ENCODE measurements at places on chromosomes 13 and 19. TPM values are rescaled to one million over a fixed set of nuclear protein-coding genes. Genes with fewer than 3 reads are reported as not detected.

DNA sequence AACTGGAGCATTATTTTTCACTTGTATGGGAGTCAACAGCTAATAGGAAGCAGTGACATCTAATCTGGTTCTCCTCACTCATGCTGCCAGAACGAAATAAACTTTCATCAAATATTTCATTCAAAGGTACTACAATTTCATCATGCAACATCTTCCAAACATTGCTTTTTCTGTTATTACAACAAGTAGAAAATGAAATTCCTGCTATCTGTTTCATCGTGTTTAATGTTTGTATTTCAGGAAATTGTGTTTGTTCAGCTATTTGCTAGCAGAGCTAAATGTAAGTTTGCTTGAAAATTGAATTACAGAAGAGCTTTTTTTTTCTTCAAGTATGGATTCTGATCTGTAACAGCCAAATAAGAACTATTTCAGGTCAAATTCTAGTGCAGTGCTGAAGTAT lies 90.1 kb downstream of the SLITRK6 start:
- no peak for DNase-seq
- H3K4me1 ChIP-seq = no peaks in the 10 kb centered on the region
- H3K27me3 ChIP-seq = no peaks in the 10 kb centered on the region
- no peak overlapping the region for H3K27ac ChIP-seq
- H3K36me3 ChIP-seq = no peaks in the 10 kb centered on the region

DNA sequence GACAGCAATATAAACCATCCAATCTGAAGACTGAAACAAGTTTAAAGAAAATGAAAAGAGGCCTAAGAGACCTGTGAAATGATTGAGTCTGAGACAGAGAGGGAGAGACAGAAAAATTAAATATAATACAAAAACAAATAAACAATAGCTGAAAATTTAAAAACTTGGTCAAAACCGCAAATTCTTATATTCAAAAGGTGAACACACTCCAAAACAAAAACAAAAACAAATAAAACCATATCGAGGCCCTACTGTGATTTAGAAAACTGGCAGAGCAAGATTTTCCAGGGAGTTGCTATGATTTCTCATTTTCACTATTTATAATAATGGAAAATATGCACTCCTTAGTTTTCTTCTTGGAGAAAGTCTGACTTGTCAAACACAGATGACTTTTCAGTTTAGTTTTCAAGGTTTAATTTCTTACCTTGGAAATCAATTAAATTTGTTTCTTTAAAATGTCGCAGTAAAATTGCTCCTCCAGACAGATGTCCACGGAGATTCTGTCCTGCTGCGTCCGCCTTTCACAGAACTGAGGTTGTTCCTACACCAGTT lies 1420.3 kb downstream of the UQCRFS1 start:
- H3K27me3 ChIP-seq = no peaks in the 10 kb centered on the region
- H3K36me3 ChIP-seq = peaks cover under 1% of the 10 kb centered on the region
- no peak for DNase-seq
- H3K4me1 ChIP-seq = peaks cover 26% of the 10 kb centered on the region
- H3K27ac ChIP-seq = peak overlapping the region; percentile 90
- peak overlapping the region; percentile 83 for H3K4me3 ChIP-seq

DNA sequence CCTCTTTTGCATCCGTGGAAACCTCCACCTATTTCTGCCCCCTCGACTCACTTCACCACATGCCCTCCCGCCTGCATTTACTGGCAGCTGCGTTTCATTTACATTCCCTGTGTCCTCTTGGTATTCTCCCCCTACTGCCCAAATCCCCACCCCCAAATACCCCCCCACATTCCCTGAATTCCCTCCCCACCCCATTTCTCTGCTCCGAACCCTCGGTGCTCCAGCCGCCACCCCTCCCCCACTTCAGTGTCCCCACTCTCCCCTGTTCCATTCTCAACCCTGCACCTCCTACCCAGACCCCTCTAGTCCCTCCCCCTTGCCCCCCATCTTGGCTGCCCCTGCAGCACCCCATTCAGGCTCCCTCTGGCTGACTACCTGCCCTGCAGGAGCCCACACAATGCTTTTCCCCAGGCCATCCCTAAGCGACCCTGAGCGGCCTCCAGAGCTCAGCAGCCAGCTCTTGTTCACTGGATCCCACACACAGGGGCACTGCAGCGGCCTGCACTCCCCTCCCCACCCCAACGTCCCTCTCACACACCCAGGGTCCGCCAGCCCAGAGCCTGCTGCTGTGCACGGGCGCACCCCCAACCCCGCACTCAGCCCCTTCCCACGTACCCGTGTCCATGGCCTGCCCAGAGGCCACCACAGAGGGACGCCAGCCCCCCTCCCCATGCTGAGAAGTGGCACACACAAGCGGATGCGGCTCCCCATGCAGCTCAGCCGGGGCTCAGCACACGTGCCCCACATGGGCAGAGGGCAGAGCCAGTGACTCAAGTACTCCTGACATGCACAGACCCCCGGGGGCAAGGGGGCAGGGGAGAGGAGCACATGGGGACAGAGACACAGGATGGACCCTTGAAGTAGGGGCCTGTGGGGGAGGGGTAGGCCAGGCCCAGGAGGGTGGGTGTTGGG lies 26.3 kb downstream of the SHANK1 start:
- peaks cover 100% of the 10 kb centered on the region for H3K27me3 ChIP-seq
- H3K36me3 ChIP-seq = no peaks in the 10 kb centered on the region
- H3K27ac ChIP-seq = no peak overlapping the region
- DNase-seq = no peak
- peaks cover 7% of the 10 kb centered on the region for H3K4me1 ChIP-seq
- no peak overlapping the region for H3K4me3 ChIP-seq

The CYP2A6 gene
- not detected for total RNA-seq

- H3K27ac ChIP-seq = no peak overlapping the region
- H3K4me1 ChIP-seq = peaks cover 49% of the 10 kb centered on the region
- H3K36me3 ChIP-seq = peaks cover 92% of the 10 kb centered on the region
- H3K27me3 ChIP-seq = no peaks in the 10 kb centered on the region
- no peak for DNase-seq
- no peak overlapping the region for H3K4me3 ChIP-seq
Measured at GRCh38 chr19:49858088-49858985, 7.4 kb downstream of the PTOV1 start.

- H3K36me3 ChIP-seq = no peaks in the 10 kb centered on the region
- H3K27me3 ChIP-seq = peaks cover 7% of the 10 kb centered on the region
- H3K27ac ChIP-seq = peak overlapping the region; percentile 55
- H3K4me3 ChIP-seq = peak overlapping the region; percentile 41
- DNase-seq = peak; percentile 13
Measured at GRCh38 chr13:28531845-28532387, 37.0 kb upstream of the FLT1 start.

The ZBTB32 gene
- total RNA-seq = not detected

GRCh38 chr19:15577184-15577771 lies 37.7 kb upstream of the CYP4F8 start:
- H3K36me3 ChIP-seq = no peaks in the 10 kb centered on the region
- no peak for DNase-seq
- peaks cover 41% of the 10 kb centered on the region for H3K27me3 ChIP-seq
- no peaks in the 10 kb centered on the region for H3K4me1 ChIP-seq
- H3K27ac ChIP-seq = no peak overlapping the region
- no peak overlapping the region for H3K4me3 ChIP-seq

DNA sequence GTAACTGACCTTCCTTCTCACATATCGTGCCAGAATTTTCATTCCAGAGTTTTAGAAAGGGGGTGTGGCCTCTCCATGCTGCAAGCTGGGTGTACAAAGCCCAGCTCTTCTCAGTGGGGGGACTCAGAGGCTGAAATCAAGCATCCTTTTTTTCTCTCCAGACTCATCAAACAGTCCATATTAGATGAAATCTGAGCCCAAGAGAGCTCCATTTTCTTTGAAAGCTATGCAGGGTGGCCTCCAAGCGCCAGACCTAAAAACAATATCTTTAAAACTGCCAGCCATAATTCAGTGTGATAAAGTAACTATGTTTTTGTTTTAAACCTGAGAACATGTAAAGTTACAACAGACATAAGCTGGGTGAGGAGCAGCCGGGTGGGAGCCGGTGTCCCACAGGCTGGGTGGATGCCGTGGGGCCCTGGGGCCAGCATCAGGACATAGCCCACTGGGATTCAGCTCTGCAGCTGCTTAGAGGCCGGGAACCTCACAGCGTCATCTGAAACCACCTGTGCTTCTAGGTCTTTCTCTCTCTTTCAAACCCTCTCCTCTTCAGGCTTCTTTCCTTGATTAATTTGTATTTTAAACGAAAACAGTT lies 249.2 kb downstream of the ZNF536 start:
- no peak for DNase-seq
- H3K27ac ChIP-seq = no peak overlapping the region
- H3K4me1 ChIP-seq = no peaks in the 10 kb centered on the region
- no peak overlapping the region for H3K4me3 ChIP-seq
- H3K27me3 ChIP-seq = no peaks in the 10 kb centered on the region

DNA sequence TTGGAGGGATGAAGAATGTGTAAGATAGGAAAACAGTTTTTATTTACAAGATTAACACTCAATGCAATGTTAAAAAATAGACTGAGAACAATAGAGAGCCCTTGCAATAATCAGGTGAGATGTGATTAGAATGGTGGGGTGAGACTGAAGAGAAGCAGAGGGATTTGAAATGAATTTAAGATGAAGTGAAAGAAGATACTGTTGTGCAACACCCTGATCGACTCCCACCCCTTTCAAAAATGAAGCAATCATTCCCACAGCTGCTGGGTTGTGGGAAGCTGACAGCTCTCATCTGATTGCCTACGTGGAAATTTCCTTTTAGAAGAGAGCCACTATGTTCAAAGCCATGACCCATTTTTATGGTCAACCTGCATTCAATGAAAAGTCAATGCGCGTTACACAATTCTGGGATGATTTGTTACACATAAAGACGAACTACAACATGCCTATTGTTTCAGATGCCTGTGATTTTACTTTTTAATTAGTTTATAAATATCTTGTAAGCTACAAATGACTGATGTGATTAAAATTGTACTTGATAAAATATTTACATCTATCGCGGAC lies 1374.8 kb downstream of the PCDH9 start:
- no peak for DNase-seq
- no peak overlapping the region for H3K27ac ChIP-seq
- H3K27me3 ChIP-seq = no peaks in the 10 kb centered on the region
- H3K4me3 ChIP-seq = no peak overlapping the region

DNA sequence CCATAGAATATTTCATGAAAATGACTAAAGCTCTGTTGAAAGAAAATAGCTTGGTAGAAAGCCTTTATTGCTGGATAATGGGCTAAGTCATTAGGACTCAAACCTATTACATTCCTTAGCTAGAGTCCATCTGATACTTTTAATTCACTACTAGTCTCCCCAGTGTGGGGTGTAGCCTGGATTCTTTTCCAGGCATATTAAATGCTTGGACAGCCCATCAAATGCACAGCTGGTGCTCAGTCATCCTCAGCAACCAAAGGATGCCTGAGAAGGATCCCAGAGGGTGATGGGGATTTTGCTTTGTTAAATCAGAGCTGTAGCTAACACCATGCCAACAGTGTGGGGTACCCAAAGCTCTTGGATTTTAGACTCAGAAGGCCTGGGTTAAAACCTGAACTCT lies 153.5 kb downstream of the DLEU7 start:
- no peaks in the 10 kb centered on the region for H3K27me3 ChIP-seq
- H3K36me3 ChIP-seq = no peaks in the 10 kb centered on the region
- no peaks in the 10 kb centered on the region for H3K4me1 ChIP-seq
- no peak for DNase-seq
- H3K4me3 ChIP-seq = no peak overlapping the region

GRCh38 chr19:11692127-11692790 lies 46.5 kb downstream of the ZNF823 start:
- H3K27me3 ChIP-seq = no peaks in the 10 kb centered on the region
- H3K4me1 ChIP-seq = peaks cover 14% of the 10 kb centered on the region
- DNase-seq = no peak
- H3K36me3 ChIP-seq = no peaks in the 10 kb centered on the region
- H3K4me3 ChIP-seq = no peak overlapping the region

- H3K4me3 ChIP-seq = no peak overlapping the region
- no peaks in the 10 kb centered on the region for H3K4me1 ChIP-seq
- no peaks in the 10 kb centered on the region for H3K36me3 ChIP-seq
- H3K27ac ChIP-seq = no peak overlapping the region
Measured at GRCh38 chr19:17658666-17659065, 29.5 kb downstream of the UNC13A start.

GRCh38 chr19:55086730-55087541 lies 11.3 kb downstream of the EPS8L1 start:
- peaks cover 45% of the 10 kb centered on the region for H3K36me3 ChIP-seq
- H3K4me1 ChIP-seq = peaks cover 24% of the 10 kb centered on the region
- no peak overlapping the region for H3K27ac ChIP-seq

DNA sequence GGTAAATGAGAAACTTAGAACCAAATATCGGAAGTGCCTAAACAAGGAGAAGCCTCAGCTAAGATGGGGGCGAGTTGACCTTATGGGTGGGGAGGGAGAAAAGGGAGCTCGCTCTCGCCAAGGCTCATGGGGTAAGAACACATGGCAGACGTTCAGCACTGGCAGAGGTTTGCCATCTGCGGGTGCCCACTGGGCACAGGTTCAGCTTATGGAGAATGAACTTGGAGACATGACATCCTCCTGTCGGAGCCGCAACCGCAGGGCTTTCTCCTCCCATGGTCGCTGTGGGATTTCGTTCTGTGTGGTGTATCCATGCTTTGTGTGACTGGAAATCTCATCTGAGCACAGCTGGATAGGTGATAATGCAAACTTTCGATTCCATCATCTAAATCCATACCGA lies 36.1 kb upstream of the PEPD start:
- H3K4me3 ChIP-seq = no peak overlapping the region
- no peak for DNase-seq
- H3K27me3 ChIP-seq = no peaks in the 10 kb centered on the region

DNA sequence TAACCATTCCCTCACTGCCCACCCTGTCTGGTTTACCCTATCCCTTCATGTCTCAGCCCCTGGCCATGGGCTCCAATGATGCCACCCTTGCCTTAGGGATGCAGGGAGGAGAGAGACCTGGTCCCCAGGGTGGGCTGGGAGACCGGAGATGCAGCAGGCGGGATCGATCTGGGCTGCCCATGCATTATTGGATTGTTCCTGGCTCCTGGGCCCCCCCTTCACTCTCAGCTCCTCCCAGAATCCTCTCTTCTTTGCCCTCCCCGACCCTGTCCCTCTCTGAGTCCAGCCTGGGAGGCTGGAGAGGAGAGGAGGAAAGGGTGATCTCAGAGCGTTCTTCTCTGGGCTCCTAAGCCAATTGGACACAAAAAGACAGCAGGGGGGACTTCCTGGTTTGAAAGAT lies 5.8 kb downstream of the KASH5 start:
- no peak for DNase-seq
- no peaks in the 10 kb centered on the region for H3K36me3 ChIP-seq
- peaks cover 66% of the 10 kb centered on the region for H3K27me3 ChIP-seq

- H3K27me3 ChIP-seq = no peaks in the 10 kb centered on the region
- H3K4me1 ChIP-seq = peaks cover 26% of the 10 kb centered on the region
- no peak overlapping the region for H3K4me3 ChIP-seq
- DNase-seq = no peak
- peaks cover 4% of the 10 kb centered on the region for H3K36me3 ChIP-seq
Measured at GRCh38 chr19:48837687-48838086, 1.4 kb upstream of the HSD17B14 start.

DNA sequence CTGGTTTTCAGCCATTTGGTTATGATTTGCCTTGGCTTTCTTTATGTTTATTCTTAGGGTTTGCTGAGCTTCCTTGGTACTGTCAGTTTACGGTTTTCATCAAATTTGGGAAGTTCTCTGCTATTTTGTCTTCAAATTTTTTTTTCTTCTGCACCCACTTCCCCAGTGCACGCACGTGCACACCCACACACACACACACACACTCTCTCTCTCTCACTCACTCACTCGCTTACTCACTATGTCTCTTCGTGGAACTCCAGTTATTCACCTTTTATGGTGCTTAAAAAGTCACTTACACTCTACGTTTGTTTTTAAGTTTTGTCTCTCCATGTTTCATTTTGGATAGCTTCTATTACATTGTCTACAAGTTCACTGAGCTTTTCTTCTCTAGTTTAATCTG lies 7.1 kb downstream of the AKAP11 start:
- H3K27ac ChIP-seq = no peak overlapping the region
- DNase-seq = no peak
- H3K4me1 ChIP-seq = peaks cover 69% of the 10 kb centered on the region
- no peaks in the 10 kb centered on the region for H3K36me3 ChIP-seq
- no peaks in the 10 kb centered on the region for H3K27me3 ChIP-seq
- no peak overlapping the region for H3K4me3 ChIP-seq
